ENCODE measurements at places on chromosomes 6 and 20.

DNA sequence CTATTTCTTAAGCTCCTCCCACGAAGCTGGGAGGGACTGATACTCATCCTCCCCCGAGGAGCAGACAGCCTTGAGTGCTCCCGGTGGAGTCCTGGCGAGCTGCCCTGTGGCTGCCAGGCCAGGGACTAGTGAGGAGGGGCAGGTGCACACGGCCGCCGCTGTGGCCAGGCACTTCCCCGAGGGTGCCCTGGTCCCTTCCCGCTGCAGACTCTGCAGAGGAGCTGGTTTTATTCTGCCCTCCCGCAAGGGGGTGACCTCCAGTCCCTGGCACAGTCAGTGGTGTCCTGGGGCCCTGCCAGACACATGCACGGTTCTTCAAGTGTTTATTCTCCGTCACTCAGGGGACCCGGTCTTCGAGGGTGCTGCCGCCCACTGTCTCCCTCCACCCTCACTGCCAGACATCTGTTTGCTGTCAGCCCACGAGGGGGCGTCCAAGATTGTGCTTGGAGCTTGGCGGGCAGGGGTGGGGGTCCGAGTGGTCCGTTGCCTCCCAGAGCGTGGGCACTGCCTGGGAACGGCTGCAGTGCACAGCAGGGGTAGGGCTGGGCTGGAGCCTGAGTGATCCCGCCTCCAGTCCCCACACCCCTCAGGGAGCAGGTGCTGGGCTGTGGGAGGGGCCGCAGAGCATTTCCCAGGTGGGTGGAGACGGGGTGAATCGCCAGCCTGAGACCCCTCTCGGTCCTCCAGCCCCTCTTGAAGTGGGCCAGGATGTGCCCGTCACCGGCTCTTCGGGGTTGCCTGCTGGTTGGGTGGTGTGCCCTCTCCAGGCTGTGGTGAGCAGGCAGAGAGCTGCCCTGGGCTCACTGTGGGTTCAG, 3.1 kb upstream of the CABLES2 start:
- DNase-seq: peak; percentile 69

GRCh38 chr6:118383924-118384323, 164.2 kb upstream of the PLN start:
- DNase-seq: no peak

DNA sequence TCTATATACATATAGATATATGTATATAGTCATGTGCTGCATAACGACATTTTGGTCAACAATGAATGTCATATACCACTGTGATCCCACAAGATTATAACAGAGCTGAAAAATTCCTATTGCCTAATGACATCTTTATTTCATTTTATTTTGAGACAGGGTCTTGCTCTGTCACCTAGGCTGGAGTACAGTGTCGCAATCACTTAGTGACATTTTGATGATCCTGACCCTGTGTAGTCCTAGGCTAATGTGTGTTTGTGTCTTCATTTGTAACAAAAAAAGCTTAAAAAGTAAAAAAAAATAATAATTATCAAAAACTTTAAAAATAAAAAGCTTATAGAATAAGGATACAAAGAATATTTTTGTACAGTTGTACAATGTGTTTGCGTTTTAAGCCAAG, 4.0 kb upstream of the FAM8A1 start:
- DNase-seq: no peak

DNA sequence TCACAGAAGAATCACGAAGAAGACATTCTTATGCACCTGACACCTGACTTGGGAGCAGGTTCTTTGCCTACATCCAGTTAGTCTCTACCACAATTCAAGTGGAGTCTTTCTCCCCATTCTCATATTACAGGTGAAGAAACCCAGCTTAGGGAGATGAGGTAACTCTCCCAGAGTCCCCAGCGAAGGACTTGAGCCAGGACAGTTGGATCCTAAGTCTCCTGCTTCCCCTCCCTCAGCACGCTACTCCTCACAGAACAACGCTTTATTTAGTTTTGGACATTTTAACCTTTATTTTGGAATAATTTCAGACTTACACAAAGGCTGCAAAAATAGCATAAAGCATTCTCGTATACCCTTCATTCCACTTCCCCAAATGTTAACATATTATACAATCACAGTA, 824 bp upstream of the CSTL1 start:
- no peak for DNase-seq
